ENCODE measurements at places on chromosomes 16 and 17.
A peak's percentile ranks its signal among the peaks of the same experiment; 100 is the strongest.

GRCh38 chr17:61221597-61222471 is 177.8 kb upstream of the TBX2 start:
- no peak for DNase-seq

DNA sequence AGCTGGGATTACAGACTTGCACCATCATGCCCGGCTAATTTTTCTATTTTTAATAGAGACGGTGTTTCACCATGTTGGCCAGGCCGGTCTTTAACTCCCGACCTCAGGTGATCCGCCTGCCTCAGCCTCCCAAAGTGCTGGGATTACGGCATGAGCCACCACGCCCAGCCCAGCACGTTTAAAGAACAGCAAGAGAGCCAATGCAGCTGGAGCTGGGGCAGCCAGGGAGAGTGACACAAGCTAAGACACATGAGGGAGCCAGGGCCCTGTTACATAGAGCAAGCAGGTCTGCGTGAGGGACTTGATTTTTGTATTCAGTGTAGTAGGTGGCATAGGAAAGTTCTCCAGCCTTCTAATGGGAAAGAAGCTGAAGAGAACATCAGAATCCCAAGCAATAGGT is 21.7 kb upstream of the GOSR2 start:
- no peak for DNase-seq

GRCh38 chr16:28884045-28884444 is 5.8 kb downstream of the ATP2A1 start:
- DNase-seq, result no peak

DNA sequence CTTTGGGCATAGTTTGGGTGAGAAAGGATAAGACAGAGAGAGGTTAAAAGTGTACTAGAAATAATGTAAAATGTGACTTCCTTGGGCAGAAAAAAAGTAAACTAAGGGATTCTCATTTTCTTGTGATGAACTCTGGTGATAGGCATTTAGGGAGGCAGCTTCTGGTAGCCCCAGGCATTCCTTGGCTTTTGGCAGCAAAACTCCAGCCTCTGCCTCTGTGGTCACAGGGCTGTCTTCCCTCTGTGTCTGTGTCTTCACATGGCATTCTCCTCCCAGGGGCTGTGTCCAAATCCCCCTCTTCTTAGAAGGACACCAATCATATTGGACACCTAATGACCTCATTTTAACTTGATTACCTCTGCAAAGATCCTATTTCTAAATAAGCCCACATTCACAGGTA is 54.7 kb downstream of the HS3ST3B1 start:
- DNase-seq, result no peak

DNA sequence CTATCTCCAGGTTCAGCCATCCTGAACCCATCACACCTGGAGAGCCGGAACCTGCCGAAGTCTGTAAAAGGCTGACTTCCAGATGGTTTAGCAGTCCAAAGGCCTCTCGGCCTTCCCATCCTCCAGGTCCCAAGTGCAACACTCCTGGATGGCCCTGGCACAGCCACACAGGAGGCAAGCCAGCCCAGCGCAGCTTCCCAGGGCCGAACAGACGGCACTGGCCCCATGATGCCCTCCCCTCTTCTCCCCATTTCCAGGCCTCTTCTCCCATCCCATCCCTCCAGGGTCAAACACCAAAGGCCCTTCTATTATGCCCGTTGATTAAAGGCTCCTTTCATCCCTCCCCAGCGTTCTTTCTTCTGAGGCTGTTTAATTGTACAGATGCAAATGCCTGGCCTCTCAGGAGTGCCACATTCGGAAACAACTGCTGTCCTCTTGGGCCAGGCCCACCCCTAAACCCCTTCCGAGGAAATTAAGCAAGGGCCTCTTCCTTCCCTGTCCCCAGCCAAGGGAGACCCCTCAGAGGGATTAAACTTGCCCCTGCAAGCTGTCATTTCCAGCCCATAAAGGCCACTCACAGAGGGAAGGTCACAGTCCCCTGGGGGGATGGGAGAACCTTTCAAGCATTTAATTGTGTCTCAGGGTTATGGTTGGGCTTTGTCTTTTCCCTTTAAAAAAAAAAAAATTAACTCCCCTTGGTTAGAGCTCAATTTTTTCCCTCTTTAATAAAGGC is 30.8 kb downstream of the AXIN2 start:
- no peak for DNase-seq

DNA sequence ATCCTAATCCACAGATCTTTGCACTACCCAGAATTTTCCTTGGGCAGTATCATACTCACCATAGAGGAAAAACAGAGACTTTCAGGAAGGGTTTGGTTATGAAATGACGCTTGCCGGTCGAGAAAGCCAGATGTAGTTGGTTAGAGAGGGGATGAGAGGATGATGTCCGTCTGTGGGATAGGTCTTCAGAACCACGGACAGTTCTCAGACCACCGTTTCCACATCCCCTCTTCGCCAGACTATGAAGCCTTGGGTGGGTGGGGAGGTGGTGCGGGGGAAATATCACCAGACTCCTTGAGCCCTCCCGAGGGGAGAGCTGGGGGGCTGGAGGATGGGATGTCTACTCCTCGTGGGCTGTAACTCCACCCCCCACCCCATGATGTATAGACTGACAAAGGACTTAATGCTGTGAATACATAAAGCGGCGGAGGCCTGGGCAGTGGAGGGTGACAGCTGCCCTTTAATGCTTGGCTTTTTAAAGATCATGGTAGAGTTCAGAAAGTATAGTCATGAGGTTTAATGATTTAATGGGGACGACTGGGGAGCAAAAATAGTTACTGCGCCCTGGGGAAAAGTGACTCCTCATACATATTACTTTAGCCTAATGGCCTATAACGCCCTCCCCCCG is 96.6 kb downstream of the MRM1 start:
- DNase-seq, result no peak

- peak; percentile 36 for DNase-seq
Observed at GRCh38 chr17:45410144-45411091, 22.3 kb downstream of the ARHGAP27 start.

DNA sequence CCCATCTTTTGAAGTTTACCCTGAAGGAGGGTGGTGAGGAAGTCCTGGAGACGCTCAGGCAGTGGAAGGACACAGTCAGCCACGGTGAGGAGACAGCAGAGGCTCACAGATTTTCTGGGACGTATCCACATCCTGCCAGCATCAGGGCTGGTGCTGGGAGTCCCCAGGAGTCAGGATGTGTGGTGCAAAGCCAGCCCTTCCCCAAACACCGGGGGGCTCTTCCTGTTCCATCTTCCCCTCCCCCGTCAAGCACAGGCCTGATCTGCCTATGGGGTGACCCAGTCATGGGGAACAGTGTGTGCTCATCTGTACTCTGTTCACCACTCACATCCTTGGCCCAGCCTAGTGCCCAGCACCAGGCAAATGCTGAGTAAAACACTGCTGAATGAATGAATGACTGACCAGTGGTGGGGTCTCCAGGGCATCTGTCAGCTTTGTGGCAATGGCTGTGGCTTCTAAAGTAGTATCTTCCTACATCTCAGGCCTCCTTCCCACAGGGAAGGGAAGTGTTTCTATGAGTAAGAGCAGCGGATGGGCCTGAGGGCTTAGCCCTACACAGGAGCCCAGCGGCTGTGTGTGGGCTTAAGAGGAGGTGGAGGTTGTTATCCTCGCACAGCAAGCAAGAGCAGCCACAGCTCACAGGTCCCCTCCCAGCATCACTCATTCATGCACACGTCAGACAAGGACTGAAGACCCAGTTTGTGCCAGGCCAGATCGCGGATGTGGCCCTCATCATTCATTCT is 23.3 kb downstream of the NOS2 start:
- DNase-seq, result no peak

GRCh38 chr17:33267271-33267790 is 25.8 kb downstream of the ASIC2 start:
- DNase-seq, result no peak

- DNase-seq, result no peak
Observed at GRCh38 chr17:42163696-42164407, 9.1 kb upstream of the RAB5C start.

DNA sequence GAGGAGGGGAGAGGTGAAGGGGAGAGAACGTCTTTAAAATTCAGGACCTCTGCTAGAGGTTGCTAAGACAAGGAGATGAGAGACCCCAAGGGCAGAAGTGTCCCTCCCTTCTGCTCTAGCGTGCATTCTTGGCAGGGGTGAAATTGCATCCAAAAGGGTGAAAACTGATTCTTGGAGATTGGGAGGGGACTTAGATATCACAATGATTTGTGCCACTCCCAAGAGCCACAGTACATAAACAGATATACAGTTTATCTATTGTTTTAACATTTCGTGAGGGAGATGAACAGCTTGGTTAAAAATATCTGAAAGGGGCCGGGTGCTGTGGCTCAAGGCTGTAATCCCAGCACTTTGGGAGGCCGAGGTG is 12.8 kb downstream of the CAVIN1 start:
- DNase-seq, result no peak

- DNase-seq, result no peak
Observed at GRCh38 chr16:28902909-28903308, 22.1 kb downstream of the RABEP2 start.

Data from activated T-helper 1 cell treated with anti-CD3 and anti-CD28 coated beads, Interleukin-2, amount 50 U/mL, for 16 hours (primary cell).